ENCODE measurements at places on chromosomes 3 and 15.

DNA sequence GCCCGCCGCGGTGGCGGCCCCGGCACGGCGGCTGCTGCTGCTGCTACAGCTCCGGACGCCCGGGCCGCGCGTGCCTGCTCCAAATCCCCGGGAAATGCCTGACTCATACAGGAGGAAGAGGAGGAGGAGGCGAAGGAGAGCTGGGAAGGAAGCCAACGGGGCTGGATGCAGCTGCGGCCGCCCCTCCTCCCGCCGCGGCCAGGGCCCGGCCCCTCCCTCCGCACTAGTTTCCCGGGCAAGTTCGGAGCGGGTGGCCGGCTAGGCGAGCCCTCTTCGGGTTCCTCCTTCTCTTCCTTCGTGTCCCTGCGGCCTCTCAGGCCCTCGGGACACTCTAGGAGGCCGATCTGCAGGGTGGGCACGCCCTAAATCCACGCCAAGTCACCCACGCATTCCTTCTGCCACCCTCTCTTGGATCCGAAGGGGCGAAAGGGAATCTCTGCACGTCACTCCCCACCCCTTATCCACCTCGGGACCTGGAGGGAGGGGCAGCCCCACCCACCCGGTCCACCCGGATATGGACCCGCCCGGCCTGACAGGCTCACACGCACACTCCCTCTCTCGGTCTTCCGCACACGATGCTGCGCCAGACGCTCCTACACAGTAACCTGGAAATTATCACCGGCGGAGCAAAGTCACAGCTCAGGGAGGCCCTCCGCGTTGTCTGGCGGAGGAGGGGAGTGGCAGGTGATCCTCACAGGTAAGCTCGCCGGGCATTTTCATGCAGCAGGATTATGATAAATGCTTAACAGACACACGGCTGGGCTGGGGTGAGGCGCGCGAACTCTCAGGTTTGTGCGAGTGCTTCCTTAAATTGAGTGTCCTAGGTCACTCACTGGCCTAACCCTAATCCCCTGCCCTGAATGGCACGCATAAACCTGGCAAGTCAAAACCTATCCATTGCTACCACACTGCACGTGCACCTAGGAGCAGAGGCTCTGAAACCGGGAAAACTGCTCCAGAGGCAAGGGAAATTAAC, at the start of the genes OSBPL10 and ZNF860:
OSBPL10 (minus strand) TSS at position 57 of the 976 bp plus-strand sequence. CDS start 83 bp downstream, outside the sequence.
ZNF860 (plus strand) TSS at position 545 of the 976 bp plus-strand sequence. CDS start 7,330 bp downstream, outside the sequence.
- peak; percentile 35 for DNase-seq

DNA sequence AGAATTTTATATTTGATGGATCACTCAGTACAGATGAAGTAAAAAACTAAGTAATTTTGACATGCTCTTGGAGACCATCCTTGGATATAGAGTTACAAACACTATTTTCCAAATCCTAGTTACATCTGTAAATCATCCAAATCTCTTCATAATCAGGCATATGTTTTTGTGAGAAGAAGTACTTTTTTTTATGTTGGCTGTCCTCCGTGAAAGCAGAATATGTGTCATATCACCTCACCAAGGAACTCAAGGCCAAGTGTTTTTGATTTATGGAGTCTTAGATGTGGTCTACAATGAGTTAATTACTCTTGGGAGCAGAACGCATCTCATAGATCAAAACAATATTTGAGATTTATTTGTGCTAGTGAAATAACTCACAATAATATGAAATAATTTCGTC, 416.5 kb upstream of the TGFBR2 start:
- DNase-seq = no peak

GRCh38 chr3:194556086-194557056, 69.6 kb upstream of the ATP13A3 start:
- DNase-seq = no peak

- no peak for DNase-seq
Measured at GRCh38 chr3:49924683-49925082, 4.9 kb downstream of the MON1A start.

GRCh38 chr3:44066806-44067205, 174.9 kb upstream of the TOPAZ1 start:
- no peak for DNase-seq

- DNase-seq = no peak
Measured at GRCh38 chr3:8490079-8490552, 11.5 kb upstream of the LMCD1 start.

- DNase-seq = no peak
Measured at GRCh38 chr15:79919749-79920511, 23.1 kb upstream of the MTHFS start.

DNA sequence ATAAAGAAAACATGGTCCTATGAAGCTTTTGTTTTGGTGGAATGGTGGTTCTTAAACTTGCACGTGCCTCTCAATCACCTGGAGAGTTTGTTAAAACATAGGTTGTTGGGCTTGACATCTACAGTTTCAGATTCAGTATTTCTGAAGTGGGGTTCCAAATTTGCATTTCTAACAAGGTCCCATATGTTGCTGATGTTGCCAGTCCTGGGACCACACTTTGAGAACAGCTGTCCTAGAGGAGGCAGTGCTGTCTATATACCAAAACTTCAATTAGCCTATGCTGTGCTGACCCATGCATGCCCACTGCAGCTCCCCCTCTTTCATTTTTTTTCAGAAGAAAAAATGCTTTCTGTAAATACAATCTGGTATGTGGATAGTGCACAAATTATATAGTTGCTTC, 31.3 kb downstream of the ALCAM start:
- DNase-seq = no peak

- DNase-seq = no peak
Measured at GRCh38 chr3:12966847-12967605, 106.2 kb downstream of the IQSEC1 start.

DNA sequence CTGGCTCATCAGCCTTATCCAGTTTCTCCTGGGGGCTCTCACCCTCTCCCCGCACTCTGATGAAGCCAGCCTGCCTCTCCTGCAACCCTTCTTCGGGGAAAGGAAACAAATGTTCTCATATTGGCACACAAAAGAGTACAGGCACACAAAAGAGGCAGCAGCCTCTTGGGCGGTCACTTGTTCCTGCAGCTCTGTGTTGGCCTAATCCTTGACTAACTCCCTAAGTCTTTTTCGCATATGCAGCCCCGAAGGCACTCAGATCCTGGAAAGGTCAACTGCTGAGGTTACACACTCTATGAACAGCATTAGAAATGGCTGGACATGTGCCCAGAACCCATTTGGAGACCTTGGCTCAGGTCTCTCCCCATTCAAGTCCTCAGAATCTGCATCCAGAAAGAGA, 7.4 kb upstream of the CAMP start:
- no peak for DNase-seq

DNA sequence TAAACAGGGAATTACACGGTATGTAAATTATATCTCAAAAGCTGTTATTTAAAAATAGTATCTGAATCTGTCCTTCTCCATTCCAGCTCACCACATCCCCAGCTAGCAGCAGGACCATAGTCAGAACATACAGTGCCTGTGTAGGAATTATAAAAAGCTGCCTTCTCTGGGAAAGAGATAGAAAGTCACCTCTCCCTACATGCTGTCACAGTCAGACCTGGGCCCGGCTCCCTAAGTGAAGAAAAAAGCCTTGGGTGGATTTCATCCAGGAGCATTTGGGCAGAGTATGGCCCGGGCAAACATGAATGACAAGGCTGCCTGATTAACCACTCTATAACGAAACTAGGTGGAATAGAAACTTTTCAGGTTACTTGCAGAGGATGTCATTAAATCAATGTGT, 144.1 kb downstream of the CNTN3 start:
- DNase-seq = no peak

DNA sequence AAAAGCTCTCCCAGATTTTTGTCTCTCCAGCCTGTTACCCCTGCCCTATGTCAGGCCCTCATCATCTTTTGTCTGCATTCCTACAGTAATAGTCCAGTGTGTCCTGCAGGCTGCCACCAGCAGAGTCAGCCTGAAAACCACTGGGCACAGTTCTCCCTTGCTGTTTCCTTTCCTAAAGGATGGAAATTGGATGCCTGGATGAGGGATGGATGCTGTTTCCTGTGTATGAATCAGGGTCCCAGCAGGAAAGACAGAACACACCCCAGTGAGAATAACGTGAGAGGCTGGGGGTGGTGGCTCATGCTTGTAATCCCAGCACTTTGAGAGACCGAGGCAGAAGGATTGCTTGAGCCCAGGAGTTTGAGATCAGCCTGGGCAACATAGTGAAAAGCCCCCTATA, 3.3 kb upstream of the SNX33 start:
- no peak for DNase-seq

- no peak for DNase-seq
Measured at GRCh38 chr15:29170521-29170920, 99.1 kb downstream of the NSMCE3 start.

DNA sequence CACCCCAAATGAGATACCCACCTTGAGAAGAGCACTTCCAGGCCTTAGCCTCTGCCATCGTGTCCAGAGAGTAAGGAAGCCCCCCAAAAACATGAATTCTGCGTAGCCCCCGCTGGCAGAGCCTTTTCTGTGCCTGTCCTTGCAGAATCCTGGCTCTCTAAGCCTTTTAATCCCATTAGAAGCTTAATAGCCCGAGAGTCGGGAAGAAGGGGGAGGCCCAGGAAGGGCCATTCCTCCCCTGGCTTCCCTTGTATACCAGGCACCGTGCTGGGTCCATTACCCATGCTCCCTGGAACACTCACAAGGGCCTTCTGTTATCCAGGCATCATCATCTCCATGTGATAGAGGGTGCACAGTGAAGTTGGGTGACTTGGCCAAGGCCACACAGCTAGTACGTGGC, 7.1 kb downstream of the SPTBN5 start:
- DNase-seq = no peak

- DNase-seq = no peak
Measured at GRCh38 chr3:45881078-45882022, 5.0 kb upstream of the CCR9 start.

DNA sequence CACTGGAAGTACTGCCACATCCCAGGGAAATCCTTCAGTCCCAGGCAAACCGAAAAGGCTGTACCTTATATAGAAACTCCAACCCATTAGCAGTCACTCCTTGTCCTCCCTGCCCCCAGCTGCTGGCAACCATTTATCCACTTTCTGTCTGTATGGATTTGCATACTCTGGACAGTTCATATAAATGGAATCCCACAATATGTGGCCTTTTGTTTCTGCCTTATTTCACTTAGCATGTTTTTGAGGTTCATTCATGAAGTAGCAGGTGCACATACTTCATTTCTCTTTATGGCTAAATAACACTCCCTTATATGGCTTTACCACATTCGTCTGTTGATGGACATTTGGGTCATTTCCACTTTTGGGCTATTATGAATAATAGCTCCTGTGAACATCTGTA, 51.6 kb upstream of the CMTM8 start:
- no peak for DNase-seq

- no peak for DNase-seq
Measured at GRCh38 chr15:50067254-50067653, 51.8 kb downstream of the ATP8B4 start.

- no peak for DNase-seq
Measured at GRCh38 chr15:59702351-59702750, 13.2 kb upstream of the BNIP2 start.

DNA sequence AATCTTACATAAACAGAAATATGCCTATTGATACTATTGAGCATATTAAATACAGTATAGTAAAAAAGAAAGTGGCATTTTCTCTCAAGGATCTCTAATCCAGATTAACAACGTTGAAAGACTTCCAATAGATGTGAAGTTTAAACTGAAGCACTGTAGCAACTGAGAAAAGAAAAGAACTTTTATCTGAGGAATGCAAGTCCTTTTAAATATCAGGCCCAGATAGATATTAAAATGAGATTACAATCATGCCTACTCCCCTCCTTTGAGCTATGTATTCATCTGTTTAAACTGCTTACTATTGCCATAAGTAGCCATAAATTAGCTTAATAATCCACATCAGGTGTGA, 102.3 kb downstream of the TFDP2 start:
- DNase-seq = no peak

GRCh38 chr3:150312018-150312657, 96.0 kb upstream of the TSC22D2 start:
- no peak for DNase-seq

GRCh38 chr15:100690032-100690794, 87.8 kb downstream of the ASB7 start:
- no peak for DNase-seq

- no peak for DNase-seq
Measured at GRCh38 chr3:120299403-120299802, 14.4 kb upstream of the GPR156 start.

DNA sequence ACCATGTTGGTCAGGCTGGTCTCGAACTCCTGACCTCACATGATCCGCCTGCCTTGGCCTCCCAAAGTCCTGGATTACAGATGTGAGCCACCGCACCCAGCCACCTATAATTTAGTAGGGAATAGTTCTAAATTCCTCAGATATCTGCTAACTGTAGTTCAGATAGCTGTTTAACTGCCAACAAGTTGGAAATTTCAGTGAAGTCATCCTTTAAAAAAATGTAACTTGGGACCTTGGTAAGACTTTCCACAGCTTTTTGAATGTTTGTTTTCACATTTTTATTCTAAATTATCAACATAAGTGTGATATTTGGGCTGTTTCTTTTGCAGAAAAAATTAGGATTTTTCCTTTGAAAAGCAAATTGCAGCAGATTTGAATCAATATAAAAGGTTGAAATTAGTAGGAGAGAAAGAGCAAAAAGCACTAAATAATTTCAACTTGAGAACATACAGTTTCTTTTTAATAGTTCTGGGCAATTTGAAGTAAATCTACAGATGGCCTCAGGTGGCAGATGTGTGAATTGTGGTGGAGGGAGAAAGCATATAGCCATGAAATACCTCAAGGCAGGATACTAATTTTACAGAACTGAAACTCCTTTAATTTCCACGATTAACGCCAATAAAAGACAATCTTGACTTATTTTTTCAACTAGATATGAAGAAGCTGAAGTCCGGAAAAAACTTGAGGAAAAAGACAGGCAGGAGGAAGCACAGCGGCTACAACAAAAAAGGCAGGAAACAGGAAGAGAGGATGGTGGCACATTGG, 34.3 kb downstream of the USP8 start:
- DNase-seq = no peak

GRCh38 chr3:156811089-156811862, 14.9 kb upstream of the LEKR1 start:
- DNase-seq = no peak

GRCh38 chr15:52440414-52440813, 88.3 kb downstream of the MYO5A start:
- DNase-seq = no peak

DNA sequence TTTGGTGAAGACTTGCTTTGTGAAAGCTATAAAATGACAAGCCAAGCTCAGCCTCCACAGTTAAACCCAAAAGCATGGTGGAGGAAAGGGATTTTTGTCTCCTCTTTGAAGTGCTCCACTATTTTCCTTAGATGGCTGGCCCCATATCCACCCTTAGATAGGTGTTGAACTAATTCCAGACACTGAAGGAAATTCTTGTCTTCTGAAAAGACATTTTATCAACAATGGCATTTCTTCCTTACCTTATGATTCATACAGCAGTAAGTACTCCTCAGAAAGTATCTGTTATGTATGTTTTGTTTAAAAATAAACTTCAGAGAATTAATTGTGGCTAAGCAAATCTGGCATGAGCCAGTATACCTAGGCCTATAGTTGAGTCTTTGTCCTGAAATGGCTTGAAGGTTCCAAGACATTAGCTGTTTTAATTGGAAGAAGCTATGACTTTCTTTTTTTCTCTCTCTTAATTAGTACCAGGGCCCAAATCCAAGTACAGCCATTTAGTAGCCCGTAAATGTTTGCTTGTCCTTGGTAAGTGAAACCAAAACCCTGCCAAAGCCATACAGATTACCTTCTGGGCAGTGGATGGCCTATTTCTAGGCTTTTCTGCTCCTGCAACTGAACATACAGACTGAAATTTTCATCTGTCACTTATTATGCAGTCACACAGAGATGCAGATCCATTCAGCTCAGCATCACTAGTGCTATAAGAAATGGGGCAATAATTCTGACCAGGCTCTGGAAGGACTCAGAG, 5.1 kb upstream of the BFSP2 start:
- DNase-seq = no peak

Data from esophagus squamous epithelium (tissue), 5 donors.